D341Med (cell line): ENCODE measurements at places on chromosomes 13 and 19.

DNA sequence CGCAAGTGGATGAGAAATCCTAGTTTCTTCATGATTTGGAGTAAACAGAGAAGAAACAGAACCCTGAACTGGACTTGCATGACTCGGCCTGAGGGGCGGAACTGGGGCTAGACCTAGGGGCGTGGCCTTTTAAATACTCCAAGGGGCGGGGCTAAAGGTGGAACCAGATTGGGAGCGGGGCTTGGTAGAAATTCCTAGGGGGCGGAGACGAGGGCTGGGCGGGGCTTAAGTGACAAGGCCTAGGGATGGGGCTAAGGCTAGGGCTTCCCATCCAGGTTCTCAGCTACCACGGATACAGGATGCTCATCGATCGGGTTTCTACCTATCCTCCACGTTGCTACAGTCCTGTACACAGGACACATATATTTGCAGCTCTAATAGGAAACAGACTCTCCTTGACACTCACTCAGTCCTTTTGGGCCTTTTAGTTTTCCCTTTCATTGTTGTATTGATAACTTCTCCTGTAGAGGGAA lies 372 bp upstream of the ZNF699 start:
- DNase-seq: peak; percentile 92

- DNase-seq: no peak
These were observed 692.7 kb downstream of the UQCRFS1 start for GRCh38 chr19:28519952-28520861.

GRCh38 chr19:10920781-10921180 lies 7.7 kb downstream of the YIPF2 start:
- no peak for DNase-seq

- no peak for DNase-seq
These were observed 42.6 kb downstream of the USP12 start for GRCh38 chr13:27128825-27129627.

GRCh38 chr19:13077240-13077639 lies 25.4 kb downstream of the LYL1 start:
- no peak for DNase-seq

GRCh38 chr13:93670866-93671265 lies 444.3 kb downstream of the GPC6 start:
- no peak for DNase-seq

DNA sequence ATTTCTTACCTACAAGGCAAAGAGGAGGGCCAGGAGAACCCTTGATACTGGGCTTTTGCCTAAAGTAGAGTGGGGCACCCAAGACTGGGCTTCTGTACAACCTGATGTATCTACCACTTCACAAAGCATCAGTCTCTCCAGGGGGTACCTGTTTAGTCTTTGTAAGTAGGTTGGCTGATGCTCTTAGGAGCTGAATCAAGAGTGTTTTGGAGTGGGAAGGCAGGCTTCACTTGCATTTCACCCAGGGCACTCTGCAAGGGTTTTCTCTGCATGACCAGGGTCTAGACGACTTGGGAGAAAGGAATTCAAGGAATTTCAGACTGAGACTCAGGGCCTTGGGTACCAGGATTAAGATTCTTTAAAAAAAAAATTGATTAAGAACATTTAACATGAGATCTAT lies 361.5 kb downstream of the RFC3 start:
- DNase-seq: no peak
